ENCODE measurements at places on chromosomes 2 and 18.

DNA sequence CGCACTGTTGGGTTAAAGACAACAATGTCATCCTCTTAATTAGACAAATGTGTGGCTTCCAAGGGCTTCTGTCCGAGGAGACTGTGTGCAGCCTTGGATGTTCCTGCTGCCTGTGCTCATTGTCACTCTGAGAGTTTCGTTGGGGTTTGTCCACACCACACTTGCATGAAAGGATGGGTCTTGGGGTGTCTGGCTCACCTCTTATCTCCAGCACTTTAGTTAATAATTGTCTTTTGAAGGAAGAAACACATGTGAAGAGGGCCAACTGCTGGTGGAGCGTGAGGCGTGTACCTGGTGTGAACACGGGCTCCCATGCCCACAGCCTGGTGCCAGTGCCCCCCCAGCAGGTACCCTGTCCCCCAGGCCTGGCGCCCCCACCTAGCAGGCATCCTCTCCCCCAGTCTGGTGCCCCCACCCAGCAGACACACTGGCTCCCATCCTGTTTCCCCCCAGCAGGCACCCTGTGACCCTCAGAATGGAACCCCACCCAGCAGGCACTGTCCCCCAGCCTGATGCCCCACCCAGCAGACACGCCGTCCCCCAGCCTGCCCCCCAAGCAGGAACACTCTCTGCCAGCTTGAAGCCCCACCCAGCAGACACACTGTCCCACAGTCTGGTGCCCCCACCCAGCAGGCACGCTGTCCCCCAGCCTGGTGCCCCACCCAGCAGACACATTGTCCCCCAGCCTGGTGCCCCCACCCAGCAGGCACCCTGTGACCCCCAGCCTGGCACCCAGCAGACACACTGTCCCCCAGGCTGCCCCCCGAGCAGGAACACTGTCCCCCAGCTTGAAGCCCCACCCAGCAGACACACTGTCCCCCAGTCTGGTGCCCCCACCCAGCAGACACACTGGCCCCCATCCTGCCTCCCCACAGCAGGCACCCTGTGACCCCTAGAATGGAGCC, 96.3 kb upstream of the TMEM18 start:
- no peak for DNase-seq

DNA sequence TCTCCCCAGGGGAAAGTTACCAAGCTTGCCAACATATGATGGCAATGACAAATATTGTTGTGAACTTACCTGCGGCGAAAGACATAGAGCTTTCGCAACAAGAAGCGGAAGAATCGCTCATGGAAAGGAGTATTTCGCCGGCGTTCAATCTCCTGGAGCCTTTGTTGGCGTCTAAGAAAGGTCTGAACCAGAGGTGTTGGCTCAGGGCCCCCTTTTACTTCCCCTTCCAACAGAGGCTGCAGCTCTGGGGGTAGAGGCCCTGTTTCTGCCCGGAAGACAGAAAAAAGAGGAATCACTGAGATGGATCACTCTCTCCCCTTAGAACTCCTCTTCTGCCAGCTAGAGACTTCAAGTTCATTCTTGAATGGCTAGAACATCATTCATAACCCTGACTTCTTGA, 10.8 kb downstream of the GGCX start:
- no peak for DNase-seq

GRCh38 chr2:138274421-138275291, 226.9 kb upstream of the SPOPL start:
- no peak for DNase-seq

GRCh38 chr2:120993661-120994060, 258.0 kb downstream of the GLI2 start:
- DNase-seq: no peak

GRCh38 chr2:60550178-60550983, 3.1 kb downstream of the BCL11A start:
- DNase-seq: peak; percentile 87

- no peak for DNase-seq
Measured at GRCh38 chr18:30927517-30928075, 114.9 kb downstream of the DSC3 start.

All from GM12865 (cell line).